ENCODE measurements at places on chromosomes 1 and 21. TPM values are rescaled to one million over a fixed set of nuclear protein-coding genes. Genes with fewer than 3 reads are reported as not detected.

Gene SPRR2A
- not detected for total RNA-seq

Gene NBPF11
- 6.0 TPM for total RNA-seq

Gene HECTD3
- 13.6 TPM for total RNA-seq

Gene KRTAP10-2
- total RNA-seq, result not detected

Gene TCHHL1
- not detected for total RNA-seq

Gene ABCG1
- total RNA-seq, result 20.3 TPM

Gene PLD5
- not detected for total RNA-seq

Gene OR2L3
- not detected for total RNA-seq

Gene VN1R5
- total RNA-seq, result not detected

Gene ABCD3
- total RNA-seq, result 29.6 TPM

Gene PRAMEF18
- not detected for total RNA-seq

Gene TRIM67
- 0.07 TPM for total RNA-seq

Gene CYB561D1
- total RNA-seq, result 2.3 TPM

Gene FH
- 164 TPM for total RNA-seq

Gene PGBD5
- total RNA-seq, result not detected

Gene GALE
- 37.2 TPM for total RNA-seq

Gene STUM
- not detected for total RNA-seq

Gene B3GALT5
- total RNA-seq, result not detected

Gene RGS8
- total RNA-seq, result not detected

Gene KAZN
- 1.6 TPM for total RNA-seq

Gene FAM110D
- total RNA-seq, result not detected

Gene NDC1
- total RNA-seq, result 47.9 TPM

Gene CDCA8
- 19.5 TPM for total RNA-seq

All from NCI-H460 (cell line).